Inflammatory macrophage treated with lipopolysaccharide for 1 hour (primary cell): ENCODE measurements at places on chromosomes 7 and 10.

DNA sequence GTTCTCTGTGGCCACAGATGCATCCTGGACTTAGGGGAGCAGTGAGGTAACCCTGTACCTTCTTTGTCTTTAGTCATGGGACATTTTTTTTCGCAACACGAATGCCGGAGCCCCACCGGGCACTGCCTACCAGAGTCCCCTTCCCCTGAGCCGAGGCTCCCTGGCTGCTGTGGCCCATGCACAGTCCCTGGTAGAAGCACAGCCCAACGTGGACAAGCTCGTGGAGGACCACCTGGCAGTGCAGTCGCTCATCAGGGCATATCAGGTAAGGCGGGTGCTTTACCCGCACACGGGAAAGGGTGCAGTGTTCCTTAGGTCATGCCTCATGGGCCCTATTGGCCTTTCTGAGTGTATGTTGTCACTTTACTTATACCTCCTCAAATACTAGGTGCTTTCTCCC lies 38.8 kb downstream of the OGDH start:
- no peak for DNase-seq

- DNase-seq, result no peak
Measured at GRCh38 chr7:116167177-116167576, 43.2 kb upstream of the TES start.

DNA sequence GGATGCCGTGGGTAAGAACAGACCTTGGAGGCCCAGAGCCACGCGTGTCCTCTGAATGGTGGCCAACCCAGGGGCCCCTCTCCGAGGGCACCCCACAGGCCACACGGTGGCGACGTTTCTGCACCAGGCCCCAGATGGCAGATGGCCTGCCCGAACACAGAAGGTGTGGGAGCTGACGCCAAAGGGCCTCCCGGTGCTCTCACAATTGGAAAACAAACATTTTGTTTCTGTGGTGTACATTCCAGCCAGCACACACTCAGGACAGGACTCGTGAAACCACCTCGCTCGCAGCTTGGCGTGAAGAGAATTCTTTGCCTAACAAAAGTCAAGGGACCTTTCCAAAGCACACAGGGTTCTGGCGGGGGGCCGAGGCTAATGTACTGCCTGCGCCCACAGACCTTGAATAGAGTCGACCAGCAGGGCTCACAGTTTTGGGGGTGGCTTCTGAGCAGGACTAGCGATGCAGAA lies 112.1 kb downstream of the FAM53B start:
- DNase-seq, result peak; percentile 18

DNA sequence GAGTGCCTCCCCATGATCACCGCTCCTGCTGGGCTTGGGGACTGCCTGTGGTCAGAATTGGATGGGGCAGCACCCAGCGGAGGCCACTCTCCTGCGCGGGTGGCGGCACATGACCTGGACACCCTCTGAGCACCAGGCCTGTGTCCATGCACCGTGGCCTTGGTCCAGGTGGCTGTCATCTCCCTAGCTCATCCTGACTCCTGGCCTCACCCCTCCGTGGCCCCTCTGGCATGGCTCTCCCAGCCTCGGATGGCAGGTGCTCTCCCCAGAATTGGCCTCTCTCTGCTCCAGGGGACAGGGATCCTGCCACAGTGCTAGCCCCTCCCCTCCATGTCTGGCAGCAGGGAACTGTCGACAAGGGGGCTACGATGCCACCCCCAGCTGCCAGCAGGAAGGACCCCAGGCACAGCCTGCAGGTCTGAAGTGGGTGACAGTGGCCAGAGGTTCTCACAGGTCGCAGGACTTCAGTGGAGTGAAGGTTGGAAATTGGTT lies 37.2 kb upstream of the BTBD16 start:
- no peak for DNase-seq

- no peak for DNase-seq
Measured at GRCh38 chr10:26524161-26524896, 86.2 kb downstream of the APBB1IP start.

DNA sequence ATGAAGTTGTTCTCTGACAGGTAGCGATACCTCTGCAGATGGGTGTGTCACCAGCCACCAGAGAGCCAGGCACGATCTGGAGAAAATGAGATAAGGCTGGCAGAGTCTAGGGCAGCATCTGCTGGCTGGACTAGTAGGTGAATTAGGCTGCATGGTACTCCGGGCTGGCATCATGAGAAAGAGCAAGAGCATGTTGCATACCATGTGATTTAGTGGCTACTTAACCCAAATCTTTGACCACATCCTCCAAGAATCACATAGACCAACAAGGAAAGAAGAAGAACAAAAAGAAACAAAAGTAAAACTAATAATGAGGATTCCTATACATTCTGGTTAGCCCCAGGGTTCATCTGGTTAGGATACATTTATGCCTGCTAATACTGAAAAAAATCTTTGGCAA lies 23.4 kb upstream of the FAM170B start:
- DNase-seq, result no peak

DNA sequence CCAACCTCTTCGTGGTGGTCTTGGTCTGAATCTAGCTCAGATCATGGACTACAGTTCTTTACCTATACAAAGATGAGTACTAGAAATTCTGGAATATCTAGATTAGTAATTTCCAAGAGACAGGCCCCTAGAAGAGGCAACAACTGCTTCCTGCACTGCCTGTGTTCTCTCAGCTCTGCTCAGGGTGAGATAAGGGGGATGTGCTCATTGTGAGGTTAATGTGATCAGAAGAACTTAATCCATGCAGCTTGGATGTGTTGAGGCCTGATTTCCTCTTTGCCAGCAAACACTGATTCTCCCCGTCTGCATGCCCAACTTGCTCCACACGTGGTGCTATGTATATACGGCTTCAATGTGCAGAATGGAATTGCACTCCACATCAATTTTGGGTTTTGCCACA lies 268.0 kb downstream of the PHTF2 start:
- DNase-seq, result no peak

GRCh38 chr10:36840788-36841187 lies 284.6 kb upstream of the ANKRD30A start:
- DNase-seq, result no peak

DNA sequence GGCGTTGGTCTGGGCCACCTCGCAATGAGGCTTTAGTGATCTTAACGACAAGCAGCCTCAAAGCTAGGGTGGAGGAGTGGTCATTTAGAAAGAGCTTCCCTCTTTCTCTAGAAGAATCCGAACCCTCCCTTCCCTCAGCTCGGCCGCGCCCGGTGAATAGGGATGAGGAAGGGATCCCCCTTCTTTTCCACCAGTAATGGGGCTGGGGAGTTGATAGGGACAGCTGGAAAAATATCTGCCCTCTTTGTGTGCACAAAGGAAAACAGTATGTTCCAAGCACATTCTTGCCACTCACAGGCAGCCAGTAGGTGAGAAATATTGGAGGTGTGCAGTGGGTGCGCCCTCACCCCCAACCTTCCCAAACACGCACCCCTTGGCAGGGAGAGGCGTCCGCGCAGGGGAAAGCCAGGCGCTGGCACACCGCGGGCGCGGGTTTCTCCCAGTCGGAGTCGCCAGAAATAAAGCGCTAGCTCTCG lies 6.5 kb downstream of the DLX5 start:
- DNase-seq, result no peak

DNA sequence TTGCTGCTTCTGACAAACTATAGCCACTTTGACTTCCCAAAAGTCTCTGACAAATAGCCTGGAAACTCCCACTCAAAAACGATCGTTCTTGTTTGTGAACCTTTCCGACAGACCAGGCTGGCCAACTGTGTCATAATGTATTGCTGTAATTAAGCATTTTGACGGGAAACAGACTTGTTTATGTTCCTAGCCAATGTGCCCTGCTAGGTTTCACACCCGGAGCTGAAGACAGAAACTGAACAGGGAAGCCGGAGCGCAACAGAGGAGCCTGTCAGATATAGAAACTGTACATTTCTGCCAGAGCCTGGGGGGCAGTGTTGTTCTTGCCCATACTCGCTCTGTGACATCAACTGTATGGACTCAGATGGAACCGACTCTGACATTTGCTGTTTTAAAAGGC lies 55.3 kb upstream of the C7orf33 start:
- peak; percentile 90 for DNase-seq

- DNase-seq, result no peak
Measured at GRCh38 chr7:77321300-77321699, 94.8 kb downstream of the GSAP start.

DNA sequence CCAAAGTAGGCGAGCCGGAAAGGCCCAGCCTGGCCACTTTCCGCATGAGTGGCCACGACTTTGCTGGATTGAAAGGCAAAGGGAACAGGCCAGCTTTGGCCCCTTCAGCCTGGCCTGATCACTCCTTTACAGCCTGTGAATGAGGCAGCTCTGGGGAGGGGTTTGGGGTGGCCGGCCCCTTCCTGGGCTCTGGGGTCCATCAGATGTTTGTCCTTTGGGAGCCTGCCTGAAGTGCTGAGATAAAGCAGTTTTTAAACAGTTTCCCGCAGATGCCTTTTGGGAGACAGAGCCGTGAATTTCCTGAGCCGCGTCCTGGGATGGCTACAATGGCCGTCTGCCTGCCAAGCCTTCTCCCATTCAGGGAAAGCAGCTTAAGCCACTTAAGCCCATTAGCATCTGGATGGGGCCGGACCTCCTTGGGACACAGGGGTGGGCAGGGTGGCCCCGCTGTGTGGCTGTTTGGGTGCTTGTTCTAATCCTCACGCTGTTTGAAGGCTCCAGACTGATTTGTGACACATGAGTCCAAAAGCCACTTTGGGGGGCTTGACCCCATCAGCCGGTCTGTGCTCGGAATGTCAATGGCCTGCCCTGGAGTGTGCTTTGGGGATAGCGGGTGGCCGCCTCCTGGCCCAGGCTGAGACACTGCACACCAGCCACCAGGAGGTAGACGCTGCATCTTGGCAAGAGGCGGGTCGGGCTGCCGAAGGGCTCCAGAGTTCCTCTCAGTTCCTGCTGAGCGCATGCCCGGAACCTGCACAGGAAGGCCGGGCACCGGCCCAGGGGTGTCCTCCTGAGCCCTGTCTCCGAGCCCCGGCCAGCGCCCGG lies 38.9 kb downstream of the NKX6-2 start:
- no peak for DNase-seq

DNA sequence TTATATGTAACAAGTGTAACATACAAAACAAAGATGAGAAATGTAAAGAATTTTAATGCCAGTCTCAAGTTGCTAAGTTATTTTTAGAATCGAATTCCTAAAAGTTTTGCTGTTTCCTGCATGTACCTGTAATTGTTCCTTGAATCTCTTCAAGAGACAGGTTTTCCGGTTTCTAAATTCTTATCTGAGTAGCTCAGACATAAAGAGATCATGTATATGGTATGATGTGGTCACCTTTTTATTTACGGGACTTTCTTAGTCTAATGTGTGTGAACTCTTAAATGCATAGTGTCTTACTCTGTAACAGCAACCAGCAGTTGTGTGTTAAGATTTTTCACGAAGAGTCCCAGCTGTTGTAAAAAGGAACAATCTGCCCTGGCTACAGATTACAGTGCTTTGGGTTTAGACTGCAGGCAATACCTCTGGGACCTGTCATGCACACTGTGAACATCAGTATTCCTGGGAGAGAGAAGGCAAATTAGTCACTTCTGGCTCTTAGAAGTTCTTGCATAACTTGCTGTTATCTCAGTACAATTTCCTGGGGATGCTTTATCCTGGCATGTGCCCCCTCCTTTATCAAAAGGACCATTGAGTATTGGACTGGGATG lies 263.4 kb downstream of the BICC1 start:
- no peak for DNase-seq

- no peak for DNase-seq
Measured at GRCh38 chr7:113790025-113790424, 128.8 kb downstream of the PPP1R3A start.

GRCh38 chr10:114688786-114689185 lies 30.7 kb upstream of the ABLIM1 start:
- DNase-seq, result no peak

- DNase-seq, result no peak
Measured at GRCh38 chr10:12510984-12511383, 161.6 kb downstream of the CAMK1D start.

GRCh38 chr10:72692994-72693781 lies 1.2 kb downstream of the MCU start:
- peak; percentile 23 for DNase-seq

GRCh38 chr7:100875356-100875751 lies 451 bp downstream of the SRRT start:
- DNase-seq, result no peak

- DNase-seq, result no peak
Measured at GRCh38 chr7:42212541-42213090, 24.4 kb downstream of the GLI3 start.

DNA sequence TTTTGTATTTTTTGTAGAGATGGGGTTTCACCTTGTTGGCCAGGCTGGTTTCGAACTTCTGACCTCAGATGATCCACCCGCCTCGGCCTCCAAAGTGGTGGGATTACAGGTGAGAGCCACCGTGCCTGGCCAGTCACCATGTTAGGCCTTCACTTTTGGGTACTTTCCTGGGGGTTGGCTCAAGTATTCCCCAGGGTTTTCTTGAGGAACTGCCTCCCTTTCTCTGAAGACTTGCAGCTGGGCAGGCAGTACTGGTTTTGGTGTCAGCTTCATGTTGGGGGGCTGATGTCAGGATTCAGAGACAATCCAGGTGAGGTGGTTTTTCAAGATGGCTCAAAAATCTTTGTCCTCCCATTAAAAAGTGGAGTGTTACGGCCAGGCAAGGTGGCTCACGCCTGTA lies 7.7 kb downstream of the ZNHIT1 start:
- DNase-seq, result no peak

- DNase-seq, result no peak
Measured at GRCh38 chr10:76769161-76769560, 868.4 kb downstream of the KCNMA1 start.

- DNase-seq, result no peak
Measured at GRCh38 chr10:30353851-30354250, 4.8 kb upstream of the MTPAP start.

GRCh38 chr10:81082621-81083376 lies 545.1 kb downstream of the SH2D4B start:
- no peak for DNase-seq

- DNase-seq, result peak; percentile 2
Measured at GRCh38 chr10:42783181-42783549, 570 bp downstream of the BMS1 start.

GRCh38 chr7:116213361-116214130 lies 3.2 kb downstream of the TES start:
- DNase-seq, result no peak

DNA sequence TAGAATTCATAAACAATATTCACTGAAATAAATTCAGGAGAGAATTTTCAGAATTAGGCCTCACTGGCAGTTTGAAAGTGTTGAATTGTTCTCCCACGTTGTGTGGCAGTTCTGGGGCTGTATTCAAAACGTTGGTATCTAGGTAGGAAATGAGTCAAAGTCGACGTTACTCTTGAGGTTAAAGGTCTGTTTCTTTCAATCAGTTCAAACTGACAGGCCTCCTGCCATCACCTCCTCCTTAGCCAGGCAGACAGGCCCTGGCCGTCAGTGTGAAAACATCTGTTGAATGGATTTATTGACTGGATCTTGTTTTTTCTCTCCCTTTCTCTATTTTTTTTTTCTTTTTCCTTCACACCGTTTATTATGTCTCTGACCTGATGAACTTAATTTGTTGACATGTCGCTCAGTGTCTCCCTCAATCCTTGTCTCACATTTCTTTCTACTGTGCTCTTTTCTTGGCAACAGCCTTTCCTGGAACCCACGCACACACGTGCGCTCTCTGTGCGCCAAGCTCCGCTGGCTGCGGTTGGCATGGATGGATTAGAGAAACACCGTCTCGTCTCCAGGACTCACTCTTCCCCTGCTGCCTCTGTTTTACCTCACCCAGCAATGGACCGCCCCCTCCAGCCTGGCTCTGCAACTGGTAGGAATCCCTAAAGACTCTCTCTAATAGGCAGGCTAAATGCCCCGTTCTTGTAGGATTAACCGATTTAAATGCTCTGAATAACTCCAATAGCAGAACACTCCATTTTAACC lies 231.7 kb downstream of the HDAC9 start:
- no peak for DNase-seq
